ENCODE measurements at places on chromosomes 4 and X.

- DNase-seq, result no peak
Observed at GRCh38 chr4:177737387-177737940, 295.2 kb upstream of the AGA start.

GRCh38 chr4:184188443-184189400 is 29.0 kb downstream of the ENPP6 start:
- DNase-seq, result no peak

GRCh38 chr4:108991551-108992328 is 228.9 kb upstream of the ETNPPL start:
- DNase-seq, result no peak

DNA sequence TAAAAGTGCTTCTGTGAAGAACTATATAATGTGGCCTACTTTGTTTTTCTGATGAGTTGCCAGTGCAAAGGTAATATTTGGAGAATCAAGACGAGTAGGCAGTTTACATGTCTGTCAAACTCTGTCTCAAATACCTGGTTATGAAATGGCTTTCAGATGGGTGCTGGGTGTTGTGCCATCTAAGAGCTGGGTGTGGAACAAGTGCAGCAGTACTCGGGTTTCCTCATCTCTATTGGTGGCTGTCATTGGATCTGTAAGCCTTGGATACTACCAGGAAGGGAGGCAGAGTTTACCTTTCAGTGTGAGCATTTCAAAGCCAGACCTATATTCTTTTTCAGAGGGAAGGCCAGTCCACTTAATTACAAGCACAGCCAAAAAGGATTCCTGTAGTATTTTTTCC is 37.2 kb downstream of the MTM1 start:
- DNase-seq, result no peak

- no peak for DNase-seq
Observed at GRCh38 chr4:119659576-119659975, 31.0 kb upstream of the PDE5A start.

DNA sequence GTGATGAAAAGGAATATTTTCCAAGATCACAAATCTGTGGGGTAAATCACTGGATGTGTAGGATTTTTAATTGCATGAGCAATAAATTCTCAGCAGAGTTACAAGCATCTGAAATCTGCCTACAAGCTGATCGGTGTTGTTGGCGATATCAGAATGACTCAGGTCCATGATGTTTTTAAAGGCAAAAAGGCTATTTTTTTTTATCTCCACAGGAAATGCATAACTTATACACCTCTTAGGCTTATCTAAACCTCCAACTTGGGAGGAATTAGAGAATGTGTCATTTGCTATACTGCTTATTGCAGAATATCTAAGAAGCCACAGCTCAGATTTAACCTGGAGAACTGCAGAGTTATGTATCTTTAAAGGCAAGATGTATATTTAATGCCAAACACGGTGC is 61.6 kb downstream of the KIT start:
- no peak for DNase-seq

DNA sequence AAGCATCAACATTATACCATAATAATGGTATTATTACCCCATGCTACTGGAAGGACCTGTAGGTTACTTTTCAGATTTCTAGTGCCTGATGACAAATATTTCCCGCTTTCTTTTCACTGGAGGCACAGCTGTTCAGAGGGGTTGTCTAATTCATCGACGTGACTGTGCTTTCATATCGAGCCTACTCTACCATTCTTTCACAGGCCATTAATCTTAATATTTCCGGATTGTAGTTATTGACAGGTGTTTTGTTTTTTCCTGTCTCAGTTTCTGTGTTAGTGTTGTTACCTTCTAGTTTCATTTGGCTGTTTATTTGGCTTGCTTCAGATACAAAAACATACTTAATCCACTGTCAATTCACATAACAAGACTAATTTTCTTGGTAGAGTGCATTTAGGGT is 330.9 kb downstream of the SPOCK3 start:
- DNase-seq, result no peak

- DNase-seq, result no peak
Observed at GRCh38 chrX:144648788-144649187, 598.5 kb upstream of the SPANXN1 start.

DNA sequence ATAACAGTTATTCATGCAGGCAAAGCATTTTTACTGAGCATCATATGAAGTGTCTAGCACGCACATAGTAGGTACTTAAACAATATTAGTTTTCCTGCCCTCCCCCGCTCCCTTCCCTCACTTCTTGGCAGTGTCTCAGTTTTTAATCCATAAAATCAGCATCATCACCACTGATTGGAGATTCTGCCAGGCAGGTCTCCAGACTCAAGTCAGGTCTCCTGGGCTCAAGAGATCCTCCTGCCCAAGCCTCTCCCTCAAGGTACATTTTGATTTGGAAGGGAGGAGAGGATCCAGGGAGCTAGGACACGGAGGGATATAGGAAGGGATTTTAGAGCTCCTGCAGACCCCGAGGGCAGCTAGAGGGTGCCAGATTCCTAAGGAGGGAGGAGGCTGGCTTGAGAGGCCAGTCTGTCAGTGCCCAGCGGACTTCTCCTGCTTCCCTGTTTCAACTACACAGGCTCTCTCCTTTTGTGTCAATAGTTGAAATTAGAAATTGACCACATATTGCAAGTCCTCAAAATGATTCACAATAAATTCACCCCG is 4.4 kb upstream of the FAT1 start:
- DNase-seq, result no peak

DNA sequence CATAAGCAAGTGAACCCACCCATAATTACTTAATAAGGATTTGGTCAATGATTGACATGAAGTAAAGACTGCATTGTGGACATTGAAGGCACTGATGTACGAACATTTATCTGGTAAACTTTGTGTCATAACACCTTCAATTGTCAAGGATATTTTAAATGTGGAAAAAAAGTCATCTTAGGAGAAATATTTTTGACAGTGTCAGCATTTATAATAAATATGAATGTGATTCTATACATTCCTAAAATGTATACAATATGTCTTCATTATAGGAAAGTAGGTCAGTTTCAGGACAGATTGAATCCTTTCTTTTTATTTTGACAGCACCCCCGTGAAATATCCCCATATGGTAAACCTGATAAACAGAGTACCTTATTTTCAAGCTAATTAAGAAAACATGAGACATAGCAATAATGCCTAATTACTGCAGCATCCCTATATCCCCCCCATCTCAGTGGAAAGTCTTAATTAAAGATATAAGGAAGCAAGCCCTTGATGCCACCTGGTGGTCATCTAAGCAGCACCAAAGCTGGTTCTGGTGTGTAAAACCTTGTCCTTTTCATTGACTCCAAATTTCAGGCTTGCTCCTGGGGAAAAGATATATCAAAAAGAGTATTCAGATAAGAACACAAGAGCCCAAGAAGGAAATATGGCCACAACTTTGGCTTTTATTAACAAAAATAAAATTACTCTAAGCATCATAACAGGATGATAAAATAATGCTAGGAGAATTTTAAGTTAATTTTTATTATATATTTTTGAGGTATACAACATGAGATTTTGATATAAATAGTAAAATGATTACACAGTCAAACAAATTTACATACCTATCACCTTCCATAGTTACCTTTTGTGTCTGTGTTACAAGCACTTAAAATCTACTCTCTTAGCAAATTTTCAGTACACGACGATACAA is 379.7 kb downstream of the TLL1 start:
- no peak for DNase-seq

DNA sequence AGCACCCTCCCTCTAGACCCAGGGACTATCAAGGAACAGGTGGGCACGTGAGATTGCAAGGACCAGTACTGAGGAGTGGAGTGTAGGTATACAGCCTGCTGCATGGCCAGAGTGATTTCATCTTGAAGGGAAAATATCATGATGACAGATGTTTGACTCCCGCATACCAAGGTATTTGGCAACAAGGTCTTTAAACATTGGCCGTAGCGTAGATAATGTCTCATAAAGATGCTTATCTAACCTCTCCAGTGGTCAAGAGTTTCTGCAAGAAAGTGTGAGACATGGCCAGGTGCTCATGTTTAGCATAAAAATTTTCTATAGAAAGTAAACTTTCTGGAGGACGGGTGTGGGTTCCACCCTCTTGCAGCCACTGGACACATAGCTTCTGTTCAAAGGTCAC is 18.7 kb upstream of the ZNF630 start:
- no peak for DNase-seq

DNA sequence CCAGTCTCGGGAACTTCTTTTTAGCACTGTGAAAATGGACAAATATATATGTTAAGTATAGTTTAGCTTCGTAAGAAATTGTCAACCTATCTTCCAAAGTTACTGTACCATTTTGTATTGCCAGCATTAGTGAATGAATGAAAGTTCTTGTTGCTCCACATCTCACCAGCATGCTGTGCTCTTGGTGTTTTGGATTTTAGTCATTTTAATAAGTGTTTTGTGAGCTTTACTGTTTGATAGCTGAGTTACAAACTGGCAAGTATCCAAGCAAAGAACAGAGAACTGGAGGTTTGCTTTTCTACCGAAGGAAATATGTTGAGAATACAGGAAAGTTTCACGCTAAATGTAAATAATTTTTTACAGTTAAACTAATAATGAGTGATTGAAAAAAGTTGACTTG is 33.0 kb downstream of the SNCA start:
- DNase-seq, result no peak
